Suppressor macrophage (primary cell): ENCODE measurements at places on chromosomes 5 and 9.

GRCh38 chr5:165057145-165057544 lies 1551.7 kb downstream of the MAT2B start:
- DNase-seq: no peak

DNA sequence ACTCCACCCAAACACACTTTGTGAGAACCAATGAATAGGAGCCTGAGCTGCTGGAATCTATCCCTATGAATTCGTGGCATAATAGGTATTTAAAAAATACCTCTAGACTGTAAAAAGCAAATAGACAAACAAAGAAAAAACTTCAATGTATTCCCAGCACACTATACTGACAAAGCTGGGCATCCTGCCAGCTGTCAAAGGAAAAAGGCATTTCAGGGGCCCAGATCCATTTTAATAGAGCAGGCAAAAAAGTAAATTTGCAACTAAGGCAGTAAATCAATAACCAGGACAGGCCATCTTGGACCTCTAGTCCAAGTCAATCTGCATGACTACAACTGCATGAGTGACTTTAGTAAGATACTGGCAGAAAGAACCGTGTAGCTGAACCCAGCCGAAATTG lies 25.6 kb upstream of the LARP1 start:
- DNase-seq: no peak

- DNase-seq: no peak
Measured at GRCh38 chr9:18467696-18468095, 6.3 kb upstream of the ADAMTSL1 start.

DNA sequence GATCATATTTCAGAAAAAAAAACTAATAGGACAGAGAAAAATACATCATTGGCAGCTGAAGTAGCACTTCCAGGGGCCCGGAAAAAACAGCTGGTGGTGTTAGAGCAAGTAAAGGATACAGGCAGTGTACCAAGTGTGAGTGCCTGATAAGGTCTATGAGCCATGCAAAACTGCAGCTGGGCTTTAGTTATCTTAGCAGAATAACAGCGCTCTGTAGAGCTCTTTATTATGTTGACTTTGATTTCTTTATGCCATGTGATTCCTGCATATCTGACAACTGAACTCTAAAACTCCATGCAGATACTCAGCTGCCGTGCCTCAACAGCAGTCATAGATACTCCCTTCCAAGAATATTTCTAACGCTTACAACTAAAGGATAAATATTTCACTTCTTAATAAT lies 119.5 kb downstream of the CAAP1 start:
- DNase-seq: no peak

DNA sequence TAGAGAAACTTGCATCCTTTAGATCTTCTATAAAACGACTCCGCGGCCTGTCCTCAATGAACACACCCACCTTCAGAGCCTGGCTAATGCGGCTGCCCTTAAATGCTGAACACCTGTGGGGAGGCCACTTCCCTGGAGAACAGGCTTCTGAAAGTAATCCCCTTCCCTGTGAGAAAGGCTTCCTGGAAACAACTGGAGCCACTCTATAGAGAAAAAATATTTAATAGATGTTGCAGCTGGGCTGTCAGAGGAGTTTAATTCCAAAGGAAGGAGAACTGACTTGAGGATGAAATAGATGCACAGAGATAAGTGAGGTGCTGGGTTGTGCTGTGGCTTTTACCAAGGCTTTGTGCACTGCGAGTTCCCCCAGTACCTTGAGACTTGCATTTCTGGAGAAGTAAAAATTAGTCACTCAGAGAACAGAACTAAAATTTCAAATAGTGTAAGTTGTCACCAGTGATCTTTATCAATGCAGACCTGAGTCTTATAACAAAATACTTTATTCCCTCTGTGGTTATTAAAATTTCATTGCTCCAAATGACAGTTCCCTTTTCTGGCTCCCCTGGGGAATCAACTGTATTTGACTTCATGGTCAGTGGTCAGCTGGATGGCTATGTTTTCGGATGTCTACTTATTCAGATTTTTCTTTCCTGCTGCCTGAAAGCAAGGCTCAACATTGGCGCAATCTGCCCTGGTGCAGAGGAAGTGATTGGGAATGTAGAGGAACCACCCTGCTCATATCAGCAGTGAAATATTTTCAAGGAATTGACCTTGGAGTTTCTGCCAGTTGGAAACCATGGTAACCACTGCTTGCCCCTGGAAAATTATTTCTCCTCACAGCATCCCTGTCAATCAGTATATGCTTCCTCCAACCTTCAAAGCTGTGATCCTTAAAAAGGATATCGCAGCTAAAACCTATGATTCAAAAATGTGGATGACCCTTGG lies 238.8 kb downstream of the SMARCA2 start:
- DNase-seq: no peak

DNA sequence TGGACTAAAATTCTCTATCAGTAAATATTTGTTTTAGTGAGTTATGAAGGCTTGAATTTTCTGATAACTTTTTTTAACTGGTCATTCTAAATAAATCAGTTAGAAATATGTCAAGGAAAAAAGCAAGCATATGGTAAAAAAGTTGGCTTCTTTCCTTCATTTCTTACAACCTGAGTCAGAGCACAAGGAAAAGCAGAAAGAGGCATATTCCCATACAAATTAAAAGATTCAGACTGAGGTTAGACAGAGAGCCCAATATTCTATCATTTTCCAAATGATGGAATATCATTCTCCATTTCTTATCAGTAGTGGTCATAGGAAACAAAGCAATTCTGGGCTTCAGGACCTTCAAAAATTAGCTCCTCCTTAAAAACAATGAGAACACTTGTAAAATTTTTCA lies 732.1 kb downstream of the MAT2B start:
- DNase-seq: no peak

- DNase-seq: peak; percentile 77
Measured at GRCh38 chr5:59673438-59674058, 220.0 kb downstream of the PDE4D start.

- no peak for DNase-seq
Measured at GRCh38 chr9:2106666-2107065, 91.5 kb downstream of the SMARCA2 start.

GRCh38 chr5:39532511-39532910 lies 107.7 kb upstream of the DAB2 start:
- no peak for DNase-seq

- peak; percentile 58 for DNase-seq
Measured at GRCh38 chr9:92359394-92359995, 33.7 kb downstream of the CENPP start.

GRCh38 chr5:5494489-5495402 lies 72.3 kb downstream of the ICE1 start:
- DNase-seq: peak; percentile 61

GRCh38 chr9:136159851-136160250 lies 41.2 kb upstream of the TMEM250 start:
- no peak for DNase-seq

- peak; percentile 39 for DNase-seq
Measured at GRCh38 chr5:55597014-55597981, 62.5 kb upstream of the PLPP1 start.

- DNase-seq: peak; percentile 26
Measured at GRCh38 chr9:22143799-22144625, 134.9 kb upstream of the CDKN2B start.

DNA sequence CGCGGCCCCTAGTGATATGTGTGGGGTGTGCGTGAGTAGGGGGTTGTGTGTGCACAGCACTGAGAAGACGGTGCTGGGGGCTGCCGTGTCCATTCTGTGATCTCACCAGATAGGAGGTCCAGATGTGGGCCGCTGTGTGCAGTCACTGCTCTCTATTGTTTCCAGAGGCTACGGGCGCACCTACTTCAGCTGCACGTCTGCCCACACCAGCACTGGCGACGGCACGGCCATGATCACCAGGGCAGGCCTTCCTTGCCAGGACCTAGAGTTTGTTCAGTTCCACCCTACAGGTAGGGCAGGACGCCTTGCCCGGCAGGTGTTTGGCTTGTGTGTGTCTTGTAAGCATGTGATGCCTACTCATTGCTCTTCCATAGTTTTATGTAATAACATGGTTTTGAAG lies 12.6 kb downstream of the SDHA start:
- no peak for DNase-seq

- peak; percentile 2 for DNase-seq
Measured at GRCh38 chr9:35203528-35203927, 41.7 kb downstream of the UNC13B start.

DNA sequence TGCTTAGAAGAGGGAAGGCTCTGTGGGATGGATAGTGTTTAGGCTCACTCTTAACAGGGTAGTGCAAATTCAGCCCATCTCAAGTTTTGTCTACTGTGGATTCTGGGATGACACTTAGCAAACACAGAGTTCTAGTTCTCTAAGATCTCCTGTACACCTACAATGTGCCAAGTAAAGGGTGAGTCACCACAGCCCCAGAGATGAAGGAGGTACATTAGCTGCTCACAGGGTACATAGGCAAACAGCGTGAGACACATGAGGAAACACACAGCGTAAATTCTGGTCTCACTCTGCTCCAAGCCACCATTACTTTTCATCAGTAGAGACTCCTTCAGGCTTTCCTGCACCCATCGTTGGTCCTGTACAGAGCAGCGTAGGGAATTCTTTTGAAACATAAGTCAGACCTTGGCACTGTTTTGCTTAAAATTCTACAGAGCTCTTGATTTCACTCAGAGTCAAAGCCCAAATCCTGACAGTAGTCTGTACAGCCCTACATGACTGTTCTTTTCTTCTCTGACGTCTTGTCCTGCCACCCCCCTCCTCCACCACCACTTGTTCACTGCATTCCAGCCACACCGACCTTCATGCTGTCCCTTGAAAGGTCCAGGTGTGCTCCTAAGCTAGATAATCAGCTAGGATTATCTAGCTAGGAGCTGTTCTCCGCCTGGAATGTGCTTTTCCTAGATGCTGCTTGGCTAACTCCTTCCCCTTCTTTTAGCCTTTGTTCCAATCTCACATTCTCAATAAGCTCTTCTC lies 8.7 kb downstream of the ASTN2 start:
- no peak for DNase-seq

- no peak for DNase-seq
Measured at GRCh38 chr5:157650991-157651611, 1.1 kb downstream of the SOX30 start.

DNA sequence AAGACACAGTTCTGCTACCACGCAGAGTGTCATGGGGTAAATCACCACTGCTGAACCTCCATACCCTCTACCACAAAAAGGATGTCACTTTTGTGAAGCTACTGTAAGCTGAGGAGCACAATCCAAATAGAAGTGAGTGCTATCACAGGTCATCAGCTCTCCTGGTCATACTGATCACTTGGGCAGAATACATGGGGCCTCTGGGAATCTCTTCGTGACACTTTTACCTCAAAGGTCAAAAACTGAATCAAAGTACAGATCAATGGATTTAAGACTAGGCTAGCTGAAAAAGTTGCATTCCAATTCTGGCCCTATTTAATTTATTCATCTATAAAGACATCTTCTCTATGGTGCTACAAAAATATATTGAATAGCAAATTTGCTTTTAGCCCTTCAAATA lies 115.5 kb downstream of the MPDZ start:
- DNase-seq: no peak

DNA sequence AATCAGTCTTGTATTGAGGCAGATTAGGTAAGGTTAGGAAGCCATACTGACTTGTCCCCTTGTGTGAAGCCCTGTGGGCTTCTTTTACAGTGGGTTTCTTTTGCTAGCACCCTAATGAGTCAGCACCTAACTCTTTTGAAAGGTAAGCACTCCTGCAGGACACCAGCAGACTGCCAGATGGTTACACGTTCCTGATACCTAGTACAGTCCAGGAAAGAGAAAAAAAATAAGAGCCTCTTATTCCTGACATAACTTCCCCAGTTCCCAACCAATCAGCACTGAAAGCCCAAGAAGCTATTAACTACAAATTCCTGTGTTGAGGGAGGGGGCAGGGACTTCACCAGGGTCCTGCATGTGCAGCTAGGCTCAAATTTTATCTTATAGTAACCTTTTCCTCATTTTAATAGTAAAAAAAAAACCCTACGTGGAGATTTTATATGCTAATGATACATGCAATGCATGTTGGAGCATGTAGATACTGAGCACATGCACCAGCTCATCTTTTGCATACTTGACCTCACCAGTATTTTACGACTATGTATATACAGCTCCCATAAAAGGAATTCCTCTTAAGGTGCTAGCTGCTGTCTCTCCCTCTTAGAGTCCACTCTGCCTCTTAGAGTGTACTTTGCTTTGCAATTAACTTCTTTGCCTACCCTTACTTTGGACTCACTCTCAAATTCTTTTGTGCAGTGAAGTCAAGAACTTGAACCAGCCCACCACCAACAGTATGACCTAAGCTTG lies 84.7 kb upstream of the RORB start:
- no peak for DNase-seq

DNA sequence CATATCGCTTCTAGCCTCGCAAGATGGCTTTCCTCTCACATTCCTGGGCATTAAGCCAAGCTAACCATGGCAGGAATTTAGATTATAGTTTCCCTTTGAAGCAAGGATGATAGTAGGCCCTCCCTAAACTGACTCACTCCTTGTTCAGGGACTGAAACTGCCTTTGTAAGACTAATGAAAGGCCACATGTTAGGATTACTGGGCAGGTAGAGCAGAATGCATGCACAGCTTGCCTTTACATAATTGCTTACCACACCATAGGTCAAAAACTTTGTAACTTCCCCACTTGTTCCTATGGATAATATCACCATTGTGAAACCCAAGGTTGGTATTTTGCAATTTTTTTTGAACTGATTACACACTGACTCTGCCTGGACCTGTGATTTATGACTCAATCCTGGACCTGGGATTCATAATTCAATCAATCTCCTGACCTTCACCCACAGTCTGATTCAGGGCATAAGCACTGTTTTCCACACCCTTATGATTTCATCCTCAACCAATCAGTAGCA lies 41.0 kb upstream of the PRDM9 start:
- DNase-seq: peak; percentile 2
